ENCODE measurements at places on chromosomes 12 and 14. TPM values are rescaled to one million over a fixed set of nuclear protein-coding genes. Genes with fewer than 3 reads are reported as not detected.

ACSM4 gene
- not detected for polyA plus RNA-seq

OTOGL gene
- not detected for polyA plus RNA-seq

KCNH3 gene
- 0.25 TPM for polyA plus RNA-seq

EML1 gene
- 5.8 TPM for polyA plus RNA-seq

OTUB2 gene
- 0.50 TPM for polyA plus RNA-seq

TRHDE gene
- polyA plus RNA-seq = 5.0 TPM

CRY1 gene
- polyA plus RNA-seq = 3.6 TPM

KITLG gene
- 15.5 TPM for polyA plus RNA-seq

RND1 gene
- 20.5 TPM for polyA plus RNA-seq

CRIP2 gene
- polyA plus RNA-seq = 94.7 TPM

TAS2R14 gene
- 2.1 TPM for polyA plus RNA-seq

MGAT4C gene
- polyA plus RNA-seq = 0.06 TPM

NPFF gene
- polyA plus RNA-seq = not detected

CPM gene
- polyA plus RNA-seq = 5.7 TPM

KIF21A gene
- polyA plus RNA-seq = 4.9 TPM

GNG2 gene
- 21.8 TPM for polyA plus RNA-seq

APEX1 gene
- polyA plus RNA-seq = 104 TPM

TBC1D30 gene
- 1.8 TPM for polyA plus RNA-seq

Data from stomach (tissue), 19 donors.